ENCODE measurements at places on chromosomes 13 and 19.

DNA sequence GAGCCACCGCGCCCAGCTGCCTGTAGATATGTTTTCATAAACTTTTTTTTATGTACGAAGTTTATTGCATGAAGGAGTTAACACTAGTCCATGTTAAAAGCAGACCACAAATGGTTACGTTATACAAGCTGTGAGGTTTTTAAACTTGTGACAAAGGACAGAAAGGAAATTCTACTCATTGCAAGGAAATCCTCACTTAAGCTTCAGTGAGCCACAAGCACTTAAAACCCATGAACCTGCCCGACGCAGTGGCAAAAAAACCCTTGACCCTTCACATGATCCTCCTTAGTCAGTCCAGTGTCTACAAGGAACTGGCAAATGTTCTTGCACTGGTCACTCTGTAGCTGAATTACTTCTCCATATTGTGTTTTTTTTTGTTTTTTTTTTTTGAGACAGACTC is 4.2 kb downstream of the MPND start:
- DNase-seq, result no peak

- peak; percentile 26 for DNase-seq
Observed at GRCh38 chr13:110726726-110727125, 13.2 kb downstream of the ING1 start.

GRCh38 chr13:73092829-73093228 is 34.0 kb downstream of the KLF5 start:
- peak; percentile 49 for DNase-seq

- DNase-seq, result no peak
Observed at GRCh38 chr13:24192811-24193162, 32.3 kb downstream of the SPATA13 start.

- DNase-seq, result no peak
Observed at GRCh38 chr13:88526186-88526852, 855.1 kb downstream of the SLITRK5 start.

DNA sequence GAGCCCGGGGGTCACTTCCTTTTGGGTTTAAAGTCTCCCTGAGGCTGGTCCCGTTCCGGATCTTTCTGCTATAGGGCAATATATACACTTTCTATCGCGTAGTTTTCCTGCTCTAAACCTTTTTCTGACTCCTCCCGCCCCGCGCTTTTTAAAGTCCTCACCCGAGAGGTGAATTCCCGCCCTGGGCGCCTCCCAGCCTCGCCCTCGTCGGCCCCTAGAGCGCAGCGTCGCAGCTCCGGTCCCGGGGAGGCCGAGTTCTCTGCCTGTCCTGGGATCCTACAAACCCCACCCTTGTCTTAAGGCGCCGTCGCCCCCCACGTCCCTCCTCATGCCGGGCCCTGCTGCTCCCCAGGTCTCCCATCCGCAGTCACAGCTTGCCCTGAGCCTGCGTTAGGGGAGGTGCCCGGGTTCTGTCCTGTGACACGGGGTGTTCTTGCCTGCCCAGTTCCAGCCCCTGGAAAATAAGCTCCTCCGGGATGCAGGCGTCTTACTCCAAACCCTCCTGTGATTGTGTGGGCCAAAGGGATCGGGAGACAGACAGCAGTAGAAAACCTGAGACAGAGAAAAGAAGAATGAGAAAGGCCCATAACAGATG is 491 bp downstream of the ZNF525 start:
- no peak for DNase-seq

- no peak for DNase-seq
Observed at GRCh38 chr13:40568246-40569023, 98.0 kb downstream of the FOXO1 start.

DNA sequence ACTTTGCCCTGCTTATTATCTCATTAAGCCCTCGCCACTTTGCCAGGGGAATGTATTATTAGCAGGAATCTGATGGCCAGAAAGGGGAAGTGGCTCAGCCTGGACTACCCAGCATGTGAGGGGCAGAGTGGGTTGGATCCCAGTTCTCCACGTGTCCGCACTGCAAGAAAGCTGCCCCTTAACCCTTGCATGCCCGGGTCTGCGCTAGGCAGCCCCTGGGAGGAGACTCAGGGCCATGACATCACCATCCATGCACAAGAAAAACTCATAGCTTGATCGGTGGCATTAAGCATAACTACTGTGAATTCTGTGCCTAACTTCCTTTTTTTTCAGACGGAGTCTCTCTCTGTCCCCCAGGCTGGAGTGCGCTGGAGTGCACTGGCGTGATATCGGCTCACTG is 8.9 kb downstream of the CACNG8 start:
- DNase-seq, result no peak

- DNase-seq, result no peak
Observed at GRCh38 chr19:10797541-10798256, 38.3 kb downstream of the TMED1 start.

DNA sequence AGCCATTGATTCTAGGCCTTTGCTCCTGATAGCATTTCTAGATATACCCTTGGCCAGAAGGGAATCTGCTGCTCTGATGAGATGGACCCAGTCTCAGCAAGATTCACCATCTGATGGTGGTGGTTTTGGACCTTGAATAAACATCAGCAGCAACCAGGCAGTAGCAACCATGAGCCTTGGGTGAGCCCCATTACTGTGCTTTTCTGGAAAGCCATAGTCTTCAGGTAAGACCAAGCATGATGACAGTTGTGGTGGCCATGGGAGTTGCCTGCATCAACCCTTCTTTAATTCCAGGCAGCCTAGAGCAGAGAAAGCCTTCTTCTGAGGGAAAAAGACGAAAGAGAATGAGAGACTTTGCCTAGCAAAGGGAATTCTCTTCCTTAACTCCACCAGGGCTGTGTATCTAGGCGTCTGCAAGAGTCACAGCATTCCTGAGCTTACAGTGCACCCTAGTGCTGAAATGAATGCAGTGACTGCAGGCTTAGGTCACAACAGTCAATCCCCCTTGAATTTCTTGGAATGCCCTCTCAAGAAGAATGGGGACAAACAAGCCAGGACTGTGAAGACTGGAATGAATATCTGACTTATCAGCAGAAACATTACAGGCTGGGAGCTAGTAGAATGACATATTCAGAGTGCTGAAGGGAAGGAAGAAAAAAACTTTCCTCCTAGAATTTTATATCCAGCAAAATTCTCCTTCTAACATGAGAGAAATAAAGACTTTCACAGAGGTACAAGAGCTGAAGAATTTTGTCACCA is 942.4 kb upstream of the PCDH20 start:
- peak; percentile 82 for DNase-seq

DNA sequence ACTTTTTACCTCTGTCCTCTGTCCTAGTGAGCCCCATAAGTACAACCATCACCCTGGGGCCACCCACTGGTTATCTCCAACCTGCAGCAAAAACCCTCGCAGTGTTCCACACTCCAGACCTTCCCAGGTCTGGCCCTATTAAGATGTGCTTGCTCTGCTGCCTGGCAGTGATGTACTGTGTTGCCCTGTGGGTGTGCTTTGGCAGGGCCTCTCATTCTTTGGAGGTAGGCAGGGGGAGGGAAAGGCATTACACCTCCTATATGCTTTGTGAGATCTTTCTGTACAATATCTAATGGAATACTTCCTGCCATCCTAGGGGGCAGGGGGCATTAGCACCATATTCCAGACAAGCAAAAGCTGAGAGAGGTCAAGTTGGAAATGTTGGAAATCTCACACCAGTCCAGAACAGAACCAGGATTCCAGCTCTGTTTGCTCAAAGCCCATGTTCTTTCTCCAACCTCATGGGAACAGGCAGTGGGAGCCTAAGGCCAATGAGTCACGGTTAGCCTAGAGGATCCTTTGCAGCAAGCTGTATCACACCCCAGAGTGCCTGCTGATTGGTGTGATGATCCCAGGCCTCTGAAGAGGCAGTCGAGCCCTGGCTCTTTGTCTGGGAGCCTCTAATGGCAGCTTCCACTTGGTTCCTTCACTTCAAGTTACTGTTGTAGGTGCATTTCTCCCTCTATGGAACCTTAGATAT is 59.7 kb upstream of the UBL3 start:
- no peak for DNase-seq

GRCh38 chr19:48953990-48954594 is 583 bp upstream of the BAX start:
- DNase-seq, result no peak

DNA sequence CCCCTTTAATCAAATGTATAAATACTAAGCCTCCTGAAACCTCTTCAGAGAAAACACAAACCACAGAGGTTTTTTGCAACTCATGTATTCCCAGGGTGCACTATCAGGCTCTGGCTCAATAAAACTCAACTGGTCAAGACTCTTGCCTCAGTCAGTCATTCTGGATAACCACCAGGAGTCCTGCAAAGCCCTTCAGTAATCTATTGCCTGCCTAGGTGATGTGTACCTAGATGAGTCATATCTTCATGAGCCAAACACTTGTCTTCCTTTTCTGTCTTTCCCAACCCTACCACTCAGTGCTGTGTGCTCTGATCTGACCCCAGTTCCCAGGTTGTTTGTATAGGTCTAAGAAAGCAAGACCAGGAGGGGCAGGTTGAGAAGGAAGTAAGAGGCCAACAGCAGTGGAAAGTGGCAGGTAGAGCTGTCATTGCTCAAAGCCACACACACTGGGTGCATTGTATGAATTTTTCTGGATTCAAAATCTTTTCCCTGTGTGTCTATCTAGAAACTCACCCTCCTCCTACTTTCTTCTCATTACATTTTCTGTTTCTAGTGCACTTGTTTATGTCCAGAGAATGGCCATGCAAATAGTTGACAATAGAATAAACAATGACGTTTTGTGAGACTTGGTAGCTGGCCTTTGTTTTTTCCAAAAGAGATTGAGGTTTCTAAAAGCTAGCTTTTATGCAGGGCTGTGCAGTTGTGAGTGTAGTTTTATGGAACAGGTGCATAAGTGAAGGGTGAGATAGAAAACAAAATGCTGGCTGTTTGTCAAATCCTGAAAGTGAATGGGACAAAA is 48.1 kb downstream of the PSG1 start:
- no peak for DNase-seq

GRCh38 chr13:56586976-56587375 is 553.7 kb upstream of the PRR20A start:
- DNase-seq, result no peak

DNA sequence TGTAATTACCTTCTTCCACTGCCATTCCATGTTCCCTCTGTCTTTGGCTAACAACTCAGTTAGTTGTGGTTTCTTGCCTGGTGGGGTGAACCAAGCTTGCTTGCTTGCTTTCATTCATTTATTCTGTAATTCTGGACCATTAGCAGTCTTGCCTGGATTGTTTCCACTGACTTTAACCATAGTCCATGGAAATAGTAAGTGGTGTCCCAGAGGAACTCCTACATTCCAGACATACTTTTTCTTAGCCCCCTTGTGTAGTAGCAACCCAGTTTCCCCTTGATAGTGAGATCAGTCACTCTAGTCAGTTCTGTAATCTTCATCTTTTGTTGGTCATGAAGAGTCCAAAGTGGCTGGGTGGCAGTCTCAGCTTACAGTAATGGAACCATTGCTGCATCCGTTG is 23.2 kb downstream of the PDS5B start:
- no peak for DNase-seq

GRCh38 chr13:42865768-42866102 is 84.4 kb downstream of the FAM216B start:
- no peak for DNase-seq

DNA sequence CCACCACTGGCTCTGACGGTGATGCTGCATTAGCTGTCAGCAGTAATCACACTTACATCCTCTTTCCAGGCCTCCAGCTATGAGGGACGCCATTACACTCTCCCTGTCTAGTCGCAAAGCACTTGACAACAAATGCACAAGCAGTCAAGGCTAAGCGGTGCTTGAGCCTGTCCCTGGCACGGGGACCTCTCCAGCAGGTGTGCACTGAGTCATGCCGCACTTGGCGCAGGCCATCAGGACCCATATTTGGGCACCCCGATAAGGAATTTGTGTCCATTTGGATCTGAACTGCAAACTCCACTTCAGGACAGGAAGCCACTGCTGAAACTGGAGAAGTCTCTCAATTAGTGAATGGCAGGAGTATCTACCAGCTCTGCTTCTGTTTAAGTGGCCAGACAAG is 301.9 kb upstream of the OBI1 start:
- DNase-seq, result no peak

DNA sequence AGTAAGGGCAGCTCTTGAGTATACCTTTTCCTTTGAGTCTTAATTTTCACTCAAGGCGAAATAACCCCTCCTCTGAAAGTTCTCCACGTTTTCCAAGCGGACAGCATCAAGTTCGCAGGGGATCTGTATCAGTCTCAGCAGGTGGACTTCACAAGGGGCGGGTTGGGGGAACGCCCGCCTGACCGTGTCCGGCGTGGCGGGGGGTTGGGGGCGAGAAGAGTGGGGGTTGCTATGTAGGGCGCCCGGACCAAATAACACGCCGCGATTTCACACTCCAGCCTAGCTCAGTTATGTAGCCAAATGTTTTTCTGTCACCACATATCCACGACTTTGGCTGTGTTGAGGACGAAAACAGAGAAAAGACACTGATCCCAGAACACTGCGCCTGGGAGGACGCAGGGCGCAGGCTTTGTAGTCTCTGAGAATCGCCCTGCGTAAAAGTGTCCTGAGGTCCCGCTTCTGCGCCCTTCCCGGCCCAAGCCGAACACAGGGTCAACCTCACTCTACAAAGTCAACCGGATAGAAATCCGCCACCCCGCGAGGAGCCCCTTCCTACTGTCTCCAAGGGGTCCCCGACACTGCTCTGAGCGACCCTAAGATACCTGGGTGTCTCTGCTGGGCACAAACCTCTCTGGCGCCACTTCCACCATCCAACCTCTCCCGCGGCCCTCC is 524 bp downstream of the RUBCNL start:
- DNase-seq, result no peak

DNA sequence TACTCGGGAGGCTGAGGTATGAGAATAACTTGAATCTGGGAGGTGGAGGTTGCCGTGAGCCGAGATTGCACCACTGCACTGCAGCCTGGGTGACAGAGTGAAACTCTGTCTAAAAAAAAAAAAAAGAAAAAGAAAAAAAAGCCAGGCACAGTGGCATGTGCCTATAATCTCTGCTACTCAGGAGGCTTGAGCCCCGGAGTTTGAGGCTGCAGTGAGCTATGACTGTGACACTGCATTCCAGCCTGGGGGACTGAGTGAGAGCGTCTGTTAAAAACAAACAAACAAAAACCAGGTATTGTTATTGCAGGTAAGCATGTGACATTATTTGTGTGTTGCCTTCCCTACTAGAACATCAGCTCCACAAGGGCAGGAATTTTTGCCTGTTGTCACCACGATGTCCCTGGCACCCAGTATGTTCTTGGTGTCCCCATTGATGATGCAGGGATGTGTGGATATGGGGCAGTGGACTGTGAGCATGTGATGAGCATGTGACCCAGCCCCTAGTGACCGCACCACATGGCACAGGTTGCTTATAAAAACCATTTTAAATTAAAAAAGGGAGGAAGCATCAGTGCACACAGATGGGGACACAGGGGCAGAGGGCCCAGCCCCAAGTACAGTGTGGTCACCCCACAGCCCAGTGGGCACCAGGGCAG is 1.6 kb upstream of the KANK2 start:
- no peak for DNase-seq

GRCh38 chr19:18440415-18440877 is 2.5 kb upstream of the ISYNA1 start:
- DNase-seq, result no peak

Data from NAMALWA (cell line).